ENCODE measurements at places on chromosomes 2 and 18.
A peak's percentile ranks its signal among the peaks of the same experiment; 100 is the strongest.

DNA sequence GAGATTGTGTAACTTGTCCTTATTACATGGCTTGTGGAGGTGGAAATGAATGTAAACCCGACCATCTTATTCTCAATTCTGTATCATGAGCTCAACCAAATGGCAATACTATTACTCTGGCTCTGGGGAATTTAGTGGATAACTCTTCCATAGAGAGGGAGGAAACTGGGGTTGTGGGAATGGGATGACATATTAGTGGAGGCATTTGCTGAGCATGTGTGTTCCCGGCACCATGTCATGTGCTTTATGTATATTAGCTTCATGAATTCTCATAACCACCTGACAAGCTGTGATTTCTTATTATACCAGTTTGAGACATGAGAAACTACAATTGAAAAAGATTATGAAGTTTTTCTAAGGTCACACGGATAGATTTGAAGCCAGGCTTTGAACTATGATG is 112.8 kb upstream of the TMEFF2 start:
- no peak for DNase-seq

DNA sequence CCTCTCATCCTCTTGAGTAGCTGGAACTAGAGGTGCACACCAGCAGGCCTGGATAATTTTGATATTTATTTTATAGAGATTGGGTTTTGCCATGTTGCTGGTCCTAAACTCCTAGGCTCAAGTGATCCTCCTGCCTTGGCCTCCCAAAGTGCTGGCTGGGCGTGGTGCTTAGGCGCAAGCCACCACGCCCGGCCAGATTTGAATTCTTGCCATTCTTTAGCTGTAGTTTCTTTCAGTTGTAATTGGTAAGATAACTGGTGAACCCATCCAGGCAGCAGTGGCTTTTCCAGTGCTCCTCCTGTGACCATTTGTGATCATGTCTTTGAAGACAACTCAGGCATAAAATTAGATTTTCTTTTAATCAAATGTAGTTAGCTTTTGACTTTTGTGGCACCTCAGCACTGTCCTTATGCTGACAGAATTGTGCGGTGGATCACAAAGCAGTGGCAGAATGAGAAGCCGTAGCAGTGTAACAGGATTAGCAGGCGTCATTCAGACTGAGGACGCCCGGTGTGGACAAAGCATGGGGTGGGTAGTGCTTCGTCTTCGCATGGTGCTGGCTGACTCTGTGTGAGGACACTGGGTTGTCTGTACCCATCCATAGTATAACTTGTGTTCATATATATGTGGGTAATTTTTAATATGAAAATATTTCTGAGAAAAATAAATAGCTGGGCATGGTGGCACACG is 30.0 kb upstream of the TOGARAM2 start:
- peak; percentile 38 for DNase-seq

- no peak for DNase-seq
These were observed 33.4 kb downstream of the PUM2 start for GRCh38 chr2:20317197-20317596.

GRCh38 chr2:236874866-236875481 is 210.7 kb upstream of the COPS8 start:
- no peak for DNase-seq

Measured in LoVo (cell line).